ENCODE measurements at places on chromosomes 1 and 21.

DNA sequence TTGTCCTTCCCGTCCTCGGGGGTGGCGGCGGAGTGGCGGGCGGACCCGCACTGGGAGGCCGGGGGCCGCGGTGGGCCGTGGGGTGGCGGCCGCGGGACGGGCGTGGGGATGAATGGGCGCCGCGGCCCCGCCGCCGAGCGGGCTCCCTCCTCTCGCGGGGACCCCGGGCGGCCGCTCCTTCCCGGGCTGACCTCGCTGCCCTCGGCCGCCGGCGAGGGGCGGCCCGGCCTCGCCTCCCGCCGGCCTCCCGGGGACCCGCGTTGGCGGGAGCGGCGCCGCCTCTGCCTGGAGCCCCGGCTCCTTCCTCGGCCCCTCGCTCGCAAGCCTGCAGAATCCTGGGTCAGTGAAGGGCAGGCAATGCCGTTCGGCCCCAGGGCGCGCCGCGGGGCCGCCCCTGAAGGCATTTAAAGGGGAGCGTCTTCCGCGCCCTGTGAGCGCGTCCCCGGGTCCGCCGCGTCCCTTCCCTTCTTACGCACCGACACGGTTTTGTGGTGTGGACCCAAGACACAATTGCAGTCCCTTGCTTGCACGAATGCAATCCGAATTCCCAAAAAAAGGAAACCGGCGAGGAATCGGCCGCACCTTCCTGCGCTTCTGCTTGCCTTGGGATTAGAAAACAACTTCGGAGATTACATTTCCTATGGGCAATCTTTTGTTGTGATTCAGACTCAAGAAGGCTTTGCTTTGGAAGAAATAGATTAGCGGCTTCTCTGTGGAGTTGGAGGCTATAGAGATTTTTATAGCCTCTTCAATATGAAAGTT is 776 bp downstream of the ITSN1 start:
- peak; percentile 18 for DNase-seq

DNA sequence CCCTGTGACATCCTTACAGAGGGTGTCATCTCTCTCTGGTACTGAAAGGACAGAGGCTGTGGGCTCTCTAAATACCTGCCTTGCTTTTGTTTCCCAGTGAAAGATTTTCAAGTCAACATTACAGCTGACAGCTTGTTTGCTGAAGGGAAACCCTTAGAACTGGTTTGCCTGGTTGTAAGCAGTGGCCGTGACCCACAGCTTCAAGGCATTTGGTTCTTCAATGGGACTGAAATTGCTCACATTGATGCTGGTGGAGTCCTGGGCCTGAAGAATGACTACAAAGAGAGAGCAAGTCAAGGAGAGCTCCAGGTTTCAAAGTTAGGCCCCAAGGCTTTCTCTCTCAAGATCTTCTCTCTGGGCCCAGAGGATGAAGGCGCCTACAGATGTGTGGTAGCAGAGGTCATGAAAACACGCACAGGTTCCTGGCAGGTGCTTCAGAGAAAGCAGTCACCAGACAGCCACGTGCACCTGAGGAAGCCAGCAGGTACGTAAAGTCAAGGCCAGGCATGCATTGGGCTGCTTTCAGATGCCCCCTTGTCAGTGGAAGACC is 11.8 kb downstream of the CD101 start:
- DNase-seq = no peak

DNA sequence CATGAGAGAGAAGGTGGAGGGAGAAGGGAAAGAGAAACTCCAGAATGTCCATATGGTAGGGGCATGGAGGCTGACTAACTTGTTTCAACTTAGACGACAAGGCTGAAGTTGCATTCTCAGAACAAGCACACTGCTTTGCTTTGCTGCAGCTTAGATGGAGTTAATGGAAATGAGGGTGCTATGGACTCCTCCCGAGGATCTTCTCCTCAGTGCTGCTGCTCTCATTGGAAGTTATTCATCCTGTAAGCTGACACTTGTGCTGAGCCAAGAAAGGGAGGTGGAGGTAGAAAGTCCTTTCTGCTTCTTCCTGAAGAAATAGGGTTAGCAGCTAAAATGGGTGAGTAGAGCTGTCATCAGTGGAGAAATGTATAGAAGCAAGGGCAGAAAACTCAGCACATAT is 215.3 kb downstream of the SEC16B start:
- no peak for DNase-seq

- DNase-seq = no peak
Observed at GRCh38 chr21:45403133-45403824, 1.7 kb upstream of the COL18A1 start.

DNA sequence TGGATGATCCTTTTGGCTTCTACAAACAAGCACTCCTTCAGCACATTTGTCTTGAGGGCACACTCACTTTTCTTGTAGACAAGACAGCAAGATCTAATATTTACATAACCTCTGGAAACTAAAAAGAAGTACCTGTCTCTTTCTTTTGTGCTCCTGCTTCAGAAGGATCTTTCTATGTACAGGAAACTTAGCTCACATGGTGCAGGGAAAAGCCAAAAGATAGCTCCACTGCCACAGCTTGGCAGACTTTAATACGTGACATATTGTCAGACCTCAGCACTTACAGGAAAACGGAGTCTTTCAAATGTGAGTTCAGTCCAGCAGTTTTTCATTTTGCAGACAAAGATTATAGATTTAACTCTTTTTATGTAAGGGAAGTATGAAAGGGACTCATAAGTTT is 225.5 kb upstream of the SAMSN1 start:
- DNase-seq = no peak

GRCh38 chr1:15584489-15585363 is at the start of gene AGMAT:
Gene AGMAT (minus strand): TSS chr1:15585051. CDS start chr1:15584967, 84 bp downstream.
- no peak for DNase-seq

GRCh38 chr1:56516539-56517252 is 62.7 kb downstream of the PLPP3 start:
- DNase-seq = peak; percentile 31

GRCh38 chr1:243351337-243351736 is 95.5 kb downstream of the SDCCAG8 start:
- no peak for DNase-seq

GRCh38 chr21:16305686-16306085 is 575.9 kb downstream of the USP25 start:
- DNase-seq = no peak

DNA sequence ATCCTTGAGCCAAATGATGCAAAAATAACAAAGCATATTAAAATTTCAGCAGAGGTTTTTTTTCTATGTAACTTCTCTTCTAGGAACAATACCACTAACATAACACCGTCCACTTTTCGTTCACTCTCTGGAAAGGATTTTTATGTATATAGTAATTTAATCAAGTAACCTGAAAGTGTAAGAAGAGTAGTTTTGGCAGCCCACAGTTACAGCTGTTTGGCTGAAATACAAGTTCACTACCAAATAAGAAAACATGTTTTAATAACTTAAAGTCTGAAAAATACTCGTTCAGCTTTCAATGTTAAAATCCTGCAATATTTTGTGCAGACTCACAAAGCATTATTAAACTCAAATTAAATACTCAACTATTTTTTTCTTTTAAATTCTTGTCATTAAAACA is 896.8 kb upstream of the ADGRL4 start:
- no peak for DNase-seq

GRCh38 chr1:66341446-66342089 is 192.4 kb upstream of the SGIP1 start:
- no peak for DNase-seq

- no peak for DNase-seq
Observed at GRCh38 chr1:115882913-115883902, 42.3 kb upstream of the NHLH2 start.

DNA sequence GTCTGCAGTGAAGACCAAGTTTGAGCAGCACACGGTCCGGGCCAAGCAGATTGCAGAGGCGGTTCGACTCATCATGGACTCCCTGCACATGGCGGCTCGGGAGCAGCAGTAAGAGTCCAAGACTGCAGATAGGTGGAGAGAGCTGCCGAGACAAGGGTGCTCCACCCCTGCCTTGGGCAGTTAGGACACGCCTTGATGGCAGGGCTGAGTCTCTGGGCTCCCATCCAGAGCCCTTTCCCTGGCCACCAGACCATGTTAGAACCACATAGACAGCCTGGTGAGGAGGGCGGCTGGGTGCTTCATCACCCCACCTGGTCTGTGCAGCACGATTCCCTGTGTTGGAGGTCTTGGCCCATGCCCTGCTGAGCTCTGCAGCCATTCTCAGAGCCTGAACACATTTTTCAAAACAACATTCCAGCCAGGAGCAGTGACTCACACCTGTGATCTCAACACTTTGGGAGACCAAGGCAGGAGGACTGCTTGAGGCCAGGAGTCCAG is 17.3 kb upstream of the MIIP start:
- DNase-seq = no peak

- DNase-seq = peak; percentile 57
Observed at GRCh38 chr1:209354111-209354839, 229.2 kb upstream of the CAMK1G start.

Measured in foreskin melanocyte (primary cell).